ENCODE measurements at places on chromosomes 12 and 14.

DNA sequence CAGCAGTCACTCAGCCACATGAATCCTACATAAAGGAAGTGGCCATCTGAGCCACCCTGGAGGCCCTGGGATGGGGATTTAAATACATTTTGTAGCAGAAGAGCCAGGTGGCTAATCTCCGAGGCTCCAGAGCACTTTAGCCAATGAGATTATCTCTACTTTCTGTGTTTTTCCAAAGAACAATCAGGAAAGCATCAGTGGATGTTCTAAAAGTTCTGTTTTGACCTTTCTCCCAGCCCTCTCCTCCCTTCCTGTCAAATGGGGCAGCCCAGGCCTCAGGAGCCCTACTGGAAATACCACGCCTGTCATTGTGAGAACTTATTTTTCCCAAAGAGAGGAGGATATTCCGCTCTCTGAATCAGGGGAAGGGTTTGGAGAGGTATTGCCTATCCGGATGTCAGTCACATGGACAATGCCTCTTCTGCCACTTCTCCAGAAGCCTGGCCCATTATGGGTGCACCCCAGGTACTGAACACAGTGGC, 336.8 kb upstream of the FKBP4 start:
- no peak for DNase-seq

DNA sequence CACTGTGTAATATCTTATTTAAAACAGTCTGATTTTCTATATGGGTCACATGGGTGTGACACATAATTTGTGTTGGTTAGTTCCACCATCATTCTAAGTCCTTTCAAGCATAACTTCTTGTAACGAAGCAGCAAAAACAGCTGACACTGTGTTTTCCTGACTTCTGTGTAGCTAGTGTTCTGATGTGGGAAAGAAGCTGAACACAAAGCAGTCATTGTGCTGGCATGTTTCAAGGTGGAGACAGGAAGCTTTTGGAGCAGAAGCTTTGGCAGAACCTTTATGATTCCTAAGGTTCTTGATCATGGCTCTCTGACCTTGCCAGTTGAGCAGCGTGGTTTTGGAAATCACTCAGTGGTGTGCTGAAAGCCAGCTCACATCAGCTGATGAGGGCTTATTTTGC, 351.7 kb upstream of the MDGA2 start:
- no peak for DNase-seq

- no peak for DNase-seq
Observed at GRCh38 chr14:68340262-68340661, 452.6 kb downstream of the ZFP36L1 start.

DNA sequence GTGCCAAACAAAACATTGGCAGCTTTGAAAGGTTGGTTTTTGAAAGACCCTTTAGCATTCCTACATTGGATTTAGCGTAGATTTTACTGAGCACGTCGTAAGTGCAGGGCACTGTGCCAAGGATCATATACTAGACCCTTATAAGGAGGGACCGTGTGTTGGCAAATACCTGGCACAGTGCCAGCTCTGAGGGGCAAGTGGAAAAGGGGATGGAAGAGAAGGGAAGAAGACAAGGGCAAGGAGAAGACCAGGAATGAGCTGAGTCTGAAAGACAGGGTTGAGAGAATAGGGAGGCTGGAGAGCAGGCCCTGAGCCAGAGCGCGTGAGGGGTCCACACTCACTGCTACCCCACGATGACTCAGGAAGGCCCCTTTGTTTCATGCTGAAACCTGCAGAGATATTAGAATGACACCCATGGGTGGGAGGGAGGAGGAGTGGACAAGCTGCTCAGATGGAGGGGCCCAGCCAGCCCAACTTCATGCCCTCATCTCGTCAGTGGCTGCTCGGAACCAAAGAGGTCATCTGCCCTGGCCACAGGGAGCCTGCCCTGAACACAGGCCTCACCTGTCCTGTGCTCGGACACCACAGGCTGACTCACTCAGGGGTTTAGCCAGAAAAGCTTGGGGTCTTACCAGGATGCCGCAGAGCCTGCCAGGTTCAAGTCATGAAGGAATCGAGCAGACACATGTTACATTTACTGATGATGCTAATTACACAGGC, 25.0 kb downstream of the RAB35 start:
- DNase-seq: no peak

GRCh38 chr12:124694846-124695497, 127.6 kb upstream of the NCOR2 start:
- DNase-seq: no peak

GRCh38 chr14:54683882-54684794, 117.2 kb downstream of the SAMD4A start:
- DNase-seq: no peak

DNA sequence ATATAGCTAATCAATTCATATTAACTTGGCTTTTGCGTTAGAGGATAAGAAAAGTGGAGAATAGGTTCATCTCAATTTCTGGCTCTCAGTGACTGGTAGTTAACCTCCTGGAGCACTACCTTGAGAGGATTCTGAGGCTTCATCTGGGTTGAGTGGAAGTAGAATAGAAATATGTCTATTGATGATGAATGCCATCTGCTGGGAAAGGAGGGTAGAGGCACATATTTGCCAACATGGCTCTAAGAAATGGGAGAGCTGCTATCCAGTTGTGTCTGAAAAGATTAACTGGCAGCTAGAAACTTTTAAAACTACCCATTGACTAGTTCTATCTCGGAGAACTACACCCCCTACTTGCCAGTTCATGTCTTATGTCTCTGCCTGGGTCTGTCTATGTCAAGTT, 530.1 kb downstream of the NRXN3 start:
- DNase-seq: no peak

GRCh38 chr14:74176400-74176793, 62.9 kb upstream of the VSX2 start:
- DNase-seq: no peak

- no peak for DNase-seq
Observed at GRCh38 chr14:101226603-101227425, 323.3 kb upstream of the RTL1 start.

GRCh38 chr14:75991753-75992152, 6.2 kb downstream of the IFT43 start:
- no peak for DNase-seq

GRCh38 chr12:89765959-89766824, 57.6 kb upstream of the ATP2B1 start:
- DNase-seq: no peak

- no peak for DNase-seq
Observed at GRCh38 chr12:42846782-42847181, 257.2 kb upstream of the PRICKLE1 start.

All from hypothalamus (tissue), 51 donors.